ENCODE measurements at places on chromosomes 12 and 14. TPM values are rescaled to one million over a fixed set of nuclear protein-coding genes. Genes with fewer than 3 reads are reported as not detected.

- H3K27ac ChIP-seq: no peak overlapping the region
- no peaks in the 10 kb centered on the region for H3K27me3 ChIP-seq
- H3K4me1 ChIP-seq: no peaks in the 10 kb centered on the region
- no peak overlapping the region for H3K4me3 ChIP-seq
These were observed 4.2 kb upstream of the LIN7A start for GRCh38 chr12:80941916-80942315.

- no peaks in the 10 kb centered on the region for H3K4me1 ChIP-seq
- no peak overlapping the region for H3K27ac ChIP-seq
- no peaks in the 10 kb centered on the region for H3K36me3 ChIP-seq
- no peak for DNase-seq
These were observed 188.2 kb upstream of the FRMD6 start for GRCh38 chr14:51463461-51463860.

DNA sequence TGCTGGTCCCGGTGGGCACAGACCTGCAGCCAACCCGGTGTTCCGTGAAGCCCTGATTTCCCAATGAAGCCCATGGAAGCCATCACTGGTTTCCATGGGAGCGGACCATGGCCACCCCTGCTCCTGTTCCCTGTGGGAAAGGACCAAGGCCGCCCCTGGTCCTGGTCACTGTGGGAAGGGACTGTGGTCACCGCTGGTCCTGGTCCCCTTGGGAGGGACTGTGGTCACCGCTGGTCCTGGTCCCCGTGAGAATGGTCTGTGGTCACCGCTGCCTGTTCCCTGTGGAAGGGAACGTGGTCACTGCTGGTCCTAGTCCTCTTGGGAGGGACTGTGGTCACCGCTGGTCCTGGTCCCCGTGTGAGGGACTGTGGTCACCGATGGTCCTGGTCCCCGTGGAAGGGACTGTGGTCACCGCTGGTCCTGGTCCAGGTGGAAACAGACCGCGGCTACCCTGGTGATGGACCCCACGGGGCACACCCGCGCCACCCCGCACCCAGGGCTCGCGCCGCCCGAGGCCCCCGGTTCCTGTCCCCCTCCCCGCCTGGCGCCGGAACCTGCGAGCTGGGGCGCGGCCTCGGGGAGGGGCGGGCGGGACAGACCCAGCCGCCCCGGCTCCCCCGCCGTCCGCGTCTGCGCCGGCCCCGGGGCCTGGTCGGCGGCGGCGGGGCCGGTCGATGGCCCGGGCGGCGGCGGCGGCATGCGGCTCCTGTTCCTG lies at the start of gene GLT1D1:
TSS of gene GLT1D1 (plus strand) at position 594 of the 715 bp plus-strand sequence. CDS start at position 698, 104 bp downstream.
- no peak for DNase-seq
- H3K27ac ChIP-seq: no peak within 1 kb of the TSS
- no peak within 1 kb of the TSS for H3K4me3 ChIP-seq
- no peaks in the 10 kb centered on the region for H3K36me3 ChIP-seq
- H3K27me3 ChIP-seq: no peaks in the 10 kb centered on the region
- H3K4me1 ChIP-seq: no peaks in the 10 kb centered on the region

- peak overlapping the region; percentile 91 for H3K27ac ChIP-seq
- peak overlapping the region; percentile 98 for H3K4me3 ChIP-seq
- H3K27me3 ChIP-seq: no peaks in the 10 kb centered on the region
These were observed 4.6 kb downstream of the BTG1 start for GRCh38 chr12:92140896-92141536.

- no peaks in the 10 kb centered on the region for H3K27me3 ChIP-seq
- H3K4me1 ChIP-seq: no peaks in the 10 kb centered on the region
- H3K36me3 ChIP-seq: no peaks in the 10 kb centered on the region
- DNase-seq: no peak
These were observed 43.1 kb downstream of the PRKAB1 start for GRCh38 chr12:119710965-119711551.

- H3K27me3 ChIP-seq: no peaks in the 10 kb centered on the region
- H3K4me1 ChIP-seq: no peaks in the 10 kb centered on the region
- H3K36me3 ChIP-seq: no peaks in the 10 kb centered on the region
- H3K27ac ChIP-seq: no peak overlapping the region
- DNase-seq: no peak
- H3K4me3 ChIP-seq: no peak overlapping the region
These were observed 63.2 kb downstream of the TESC start for GRCh38 chr12:117036046-117036445.

DNA sequence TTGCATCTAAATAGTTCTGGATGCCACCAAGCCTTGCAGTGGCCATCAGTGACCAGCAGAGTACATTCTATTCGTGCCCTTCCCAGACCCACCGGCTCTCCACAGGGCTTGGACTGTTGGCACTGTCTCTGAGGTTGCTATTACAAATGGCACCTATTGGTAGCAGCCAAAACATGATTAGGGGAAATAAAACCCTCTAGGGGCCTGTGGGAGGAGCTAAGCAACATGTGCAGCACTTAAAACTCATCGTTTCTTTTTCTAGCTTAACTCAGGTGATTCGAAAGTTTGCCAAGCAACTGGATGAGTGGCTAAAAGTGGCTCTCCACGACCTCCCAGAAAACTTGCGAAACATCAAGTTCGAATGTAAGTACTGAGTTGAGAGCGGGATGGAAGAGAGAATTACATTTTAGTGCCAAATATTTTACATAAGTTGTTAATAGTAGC lies 65.4 kb upstream of the RIC8B start:
- H3K4me1 ChIP-seq: no peaks in the 10 kb centered on the region
- no peak overlapping the region for H3K4me3 ChIP-seq
- H3K27ac ChIP-seq: no peak overlapping the region
- H3K36me3 ChIP-seq: no peaks in the 10 kb centered on the region

GRCh38 chr12:32566663-32567295 lies 112.3 kb upstream of the DNM1L start:
- H3K4me1 ChIP-seq: no peaks in the 10 kb centered on the region
- no peak overlapping the region for H3K4me3 ChIP-seq
- no peak for DNase-seq
- H3K27ac ChIP-seq: no peak overlapping the region
- H3K27me3 ChIP-seq: no peaks in the 10 kb centered on the region
- H3K36me3 ChIP-seq: no peaks in the 10 kb centered on the region

GRCh38 chr12:97336900-97337751 lies 125.5 kb upstream of the RMST start:
- H3K36me3 ChIP-seq: no peaks in the 10 kb centered on the region
- no peaks in the 10 kb centered on the region for H3K27me3 ChIP-seq
- H3K27ac ChIP-seq: no peak overlapping the region
- H3K4me3 ChIP-seq: no peak overlapping the region
- no peaks in the 10 kb centered on the region for H3K4me1 ChIP-seq

GRCh38 chr14:92780444-92781232 lies 13.5 kb upstream of the GOLGA5 start:
- no peak for DNase-seq
- no peaks in the 10 kb centered on the region for H3K36me3 ChIP-seq
- H3K27me3 ChIP-seq: no peaks in the 10 kb centered on the region
- no peak overlapping the region for H3K4me3 ChIP-seq

DNA sequence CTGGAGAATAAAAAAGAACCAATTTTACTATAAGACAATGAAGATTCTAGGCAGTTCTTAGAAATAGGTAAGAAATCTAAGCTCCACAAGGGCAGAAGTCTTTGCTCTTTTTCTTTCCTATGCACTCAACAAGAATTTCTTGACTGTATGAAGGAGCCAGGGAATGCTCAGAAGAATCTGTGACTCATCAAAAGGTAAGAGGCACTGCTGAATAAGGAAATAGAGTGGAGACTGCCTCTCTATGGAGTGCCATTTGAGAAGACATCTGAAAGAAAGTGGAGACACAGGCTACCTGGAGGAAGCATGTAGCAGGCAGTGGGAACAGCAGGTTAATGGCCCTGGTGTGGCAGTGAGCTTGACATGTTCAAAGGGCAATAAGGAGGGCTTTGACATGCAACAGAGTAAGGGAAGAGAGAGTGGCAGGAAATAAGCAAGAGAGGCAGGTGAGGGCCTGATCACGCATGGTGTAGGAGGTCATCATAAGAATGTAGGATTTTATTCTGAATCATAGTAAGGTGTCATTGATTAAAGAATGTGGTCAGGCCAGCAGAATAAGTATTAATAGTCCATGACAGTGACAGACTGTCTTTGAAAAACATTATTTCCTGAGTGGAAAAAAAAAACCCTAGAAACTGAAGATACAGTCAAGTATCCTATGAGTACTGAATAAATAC lies 446.7 kb upstream of the GARIN6 start:
- H3K36me3 ChIP-seq: no peaks in the 10 kb centered on the region
- DNase-seq: no peak
- no peaks in the 10 kb centered on the region for H3K27me3 ChIP-seq
- H3K27ac ChIP-seq: no peak overlapping the region
- H3K4me3 ChIP-seq: no peak overlapping the region
- no peaks in the 10 kb centered on the region for H3K4me1 ChIP-seq

GRCh38 chr12:122021822-122022392 lies at the start of gene BCL7A:
BCL7A (plus strand) TSS chr12:122021884; CDS start chr12:122022092, 208 bp downstream.
- H3K4me3 ChIP-seq: peak within 1 kb of the TSS; percentile 57
- peak within 1 kb of the TSS; percentile 43 for H3K27ac ChIP-seq
- peak; percentile 44 for DNase-seq

DNA sequence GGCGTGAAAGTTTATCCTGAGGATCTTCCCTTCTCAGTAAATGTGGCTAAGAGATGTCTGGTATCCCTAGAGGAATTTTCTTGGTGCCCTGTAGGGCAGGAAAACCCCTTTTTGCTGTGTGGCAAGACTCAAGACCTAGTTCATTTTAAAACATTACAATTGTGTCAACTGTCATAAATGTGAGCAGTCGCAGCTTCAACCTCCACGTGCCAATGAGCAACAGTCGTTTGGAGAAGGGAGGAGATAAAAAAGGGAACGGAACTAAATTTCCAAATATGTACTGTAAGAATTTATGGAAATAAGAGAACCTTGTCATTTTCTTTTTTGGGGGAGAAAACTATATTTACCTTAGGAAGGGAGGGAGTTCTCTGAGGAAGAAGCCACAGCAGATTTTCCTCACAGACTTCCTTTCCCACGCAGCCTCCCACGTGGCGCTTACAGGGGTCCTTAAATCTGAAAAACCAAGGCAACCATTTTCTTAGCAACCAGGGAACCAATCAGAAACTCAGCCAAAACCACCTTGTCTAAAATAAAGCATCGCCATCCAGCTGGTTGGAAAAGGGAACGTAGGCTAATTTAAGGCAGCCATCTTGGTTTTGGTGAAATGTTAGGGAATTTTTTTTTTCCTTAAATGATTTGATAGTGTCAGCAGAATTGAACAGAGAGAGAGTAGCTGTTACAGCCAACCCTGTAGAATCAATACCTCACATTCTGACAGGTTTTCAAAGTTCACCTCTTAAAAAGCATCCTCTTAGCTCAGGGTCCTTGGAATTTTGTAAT lies 99.1 kb downstream of the FIGNL2 start:
- no peak for DNase-seq
- no peaks in the 10 kb centered on the region for H3K36me3 ChIP-seq
- H3K4me3 ChIP-seq: no peak overlapping the region
- H3K27ac ChIP-seq: no peak overlapping the region

GRCh38 chr14:102955636-102956408 lies 33.4 kb downstream of the AMN start:
- H3K4me3 ChIP-seq: no peak overlapping the region
- H3K27me3 ChIP-seq: no peaks in the 10 kb centered on the region
- no peak for DNase-seq
- H3K4me1 ChIP-seq: no peaks in the 10 kb centered on the region

GRCh38 chr12:65997056-65997455 lies 133.5 kb downstream of the LLPH start:
- H3K27me3 ChIP-seq: no peaks in the 10 kb centered on the region
- H3K36me3 ChIP-seq: no peaks in the 10 kb centered on the region
- DNase-seq: no peak
- H3K4me1 ChIP-seq: no peaks in the 10 kb centered on the region
- no peak overlapping the region for H3K4me3 ChIP-seq

- H3K36me3 ChIP-seq: no peaks in the 10 kb centered on the region
- no peaks in the 10 kb centered on the region for H3K4me1 ChIP-seq
- no peaks in the 10 kb centered on the region for H3K27me3 ChIP-seq
- DNase-seq: no peak
- no peak overlapping the region for H3K4me3 ChIP-seq
These were observed 531.7 kb upstream of the FLRT2 start for GRCh38 chr14:84998216-84998615.

The PLEK2 gene
- 2.6 TPM for total RNA-seq

The PLA2G1B gene
- not detected for total RNA-seq

The CCDC92 gene
- total RNA-seq: 24.7 TPM

The NKX2-1 gene
- total RNA-seq: not detected

The NUAK1 gene
- not detected for total RNA-seq

The HOXC11 gene
- total RNA-seq: not detected

The PPM1H gene
- total RNA-seq: 2.1 TPM

The CLMN gene
- total RNA-seq: 6.8 TPM

The TAS2R7 gene
- total RNA-seq: not detected

The AQP6 gene
- total RNA-seq: not detected

Data from naive thymus-derived CD4-positive, alpha-beta T cell (primary cell).